Islet precursor cell (in vitro differentiated cells): ENCODE measurements at places on chromosomes 16 and 17.

DNA sequence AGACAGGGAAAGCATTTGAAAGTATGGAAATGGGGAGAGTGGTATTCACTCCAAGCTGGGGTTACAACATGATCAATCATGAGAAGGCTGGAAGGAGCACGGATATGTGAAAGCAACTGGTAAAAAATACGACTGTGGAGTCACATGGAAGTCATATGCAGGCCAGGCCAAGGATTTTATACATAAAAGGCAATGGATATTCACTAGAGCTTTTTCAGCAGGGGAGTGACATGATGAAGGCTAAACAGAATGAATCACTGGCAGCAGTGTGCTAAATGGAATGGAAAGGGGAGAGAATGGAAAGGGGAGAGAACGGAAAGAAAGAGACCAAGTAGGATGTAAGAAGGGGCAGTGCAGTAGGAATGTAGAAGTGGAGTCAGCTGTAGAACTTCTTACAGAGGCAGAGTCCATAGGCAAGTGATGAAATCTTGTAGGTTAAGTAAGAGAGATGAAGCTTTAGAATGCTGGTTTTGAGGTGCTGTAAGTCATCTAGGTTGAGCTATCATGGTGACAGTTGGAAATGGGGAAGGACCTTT is 13.0 kb upstream of the NETO2 start:
- DNase-seq: no peak

DNA sequence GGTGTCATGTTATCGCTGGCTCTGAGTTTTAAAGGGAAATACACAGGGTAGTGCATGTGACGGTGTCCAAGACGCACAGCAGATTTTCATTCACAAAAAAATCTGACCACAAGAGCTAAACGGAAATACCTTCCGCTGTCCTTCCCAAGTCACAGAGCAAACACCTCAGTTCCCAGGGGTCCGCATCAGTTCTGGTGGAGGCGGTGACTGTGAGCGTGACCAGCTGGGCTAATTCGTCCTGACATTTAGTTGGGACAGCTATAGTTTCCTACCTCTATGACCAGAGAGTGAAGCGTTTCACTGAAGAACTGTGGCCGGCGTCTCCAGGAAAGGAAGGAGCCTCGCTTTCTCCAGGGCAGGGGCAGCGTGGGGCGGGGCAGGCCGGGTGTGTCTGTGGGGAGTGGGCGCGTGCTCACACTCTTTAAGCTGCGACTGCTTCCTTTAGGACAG is 10.5 kb upstream of the FASN start:
- no peak for DNase-seq

GRCh38 chr16:74605746-74606520 is 981 bp downstream of the GLG1 start:
- no peak for DNase-seq

- peak; percentile 91 for DNase-seq
Measured at GRCh38 chr16:66604376-66605176, at the start of gene CMTM3. TSS of gene CMTM3 (plus strand) at chr16:66604704. CDS start at chr16:66604806, 102 bp downstream.

DNA sequence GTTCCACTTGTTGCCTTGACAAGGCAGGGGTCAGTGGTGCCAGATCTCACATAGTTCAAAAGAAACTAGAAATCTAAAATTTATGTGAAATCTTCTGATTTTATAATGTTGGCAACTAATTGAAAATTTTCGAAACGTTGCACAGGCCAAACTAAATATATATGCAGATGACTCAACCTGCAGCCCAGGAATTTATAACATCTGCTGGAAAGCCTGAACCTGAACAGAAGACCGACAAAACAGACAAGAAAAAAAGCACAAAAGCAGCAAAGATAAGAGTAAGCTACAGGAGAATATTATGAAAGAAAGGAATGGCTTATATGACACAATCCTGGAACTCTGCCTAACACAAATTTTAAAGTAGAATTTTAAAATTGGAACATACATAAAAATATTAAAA is 207.6 kb downstream of the CEP112 start:
- DNase-seq: no peak

DNA sequence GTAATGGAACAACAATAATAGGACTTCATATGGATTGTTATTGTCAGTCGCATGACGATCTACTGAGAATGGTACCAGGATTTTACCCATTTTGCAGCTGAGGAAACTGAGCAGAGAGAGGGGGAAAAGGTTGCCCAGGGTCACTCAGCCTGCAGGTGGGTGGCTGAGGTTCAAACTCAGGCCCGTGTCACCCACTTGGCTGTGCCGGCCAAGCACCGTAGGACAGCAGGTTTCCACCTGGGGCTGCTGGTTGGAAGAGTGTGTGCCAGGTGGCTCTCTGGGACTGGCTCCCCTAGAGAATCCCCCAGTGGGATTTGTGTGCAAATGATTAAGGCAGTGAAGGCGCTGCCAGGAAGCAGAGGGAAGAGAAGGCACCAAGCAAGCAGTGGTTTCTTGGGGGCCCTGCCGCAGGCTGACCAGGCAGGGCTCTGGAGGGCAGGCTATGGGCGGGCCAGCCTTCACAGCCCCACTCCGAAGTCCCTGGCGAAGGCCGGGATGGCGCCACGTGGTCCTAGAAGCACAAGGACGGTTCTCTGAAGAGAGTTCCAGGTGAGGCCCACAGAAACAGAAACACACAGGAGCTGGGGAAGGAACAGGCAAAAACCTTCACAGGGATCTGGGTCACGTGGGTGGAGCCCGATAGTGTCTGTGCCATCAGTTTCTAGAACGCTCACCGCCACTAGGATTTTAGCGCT is 163.5 kb downstream of the IRF8 start:
- no peak for DNase-seq

DNA sequence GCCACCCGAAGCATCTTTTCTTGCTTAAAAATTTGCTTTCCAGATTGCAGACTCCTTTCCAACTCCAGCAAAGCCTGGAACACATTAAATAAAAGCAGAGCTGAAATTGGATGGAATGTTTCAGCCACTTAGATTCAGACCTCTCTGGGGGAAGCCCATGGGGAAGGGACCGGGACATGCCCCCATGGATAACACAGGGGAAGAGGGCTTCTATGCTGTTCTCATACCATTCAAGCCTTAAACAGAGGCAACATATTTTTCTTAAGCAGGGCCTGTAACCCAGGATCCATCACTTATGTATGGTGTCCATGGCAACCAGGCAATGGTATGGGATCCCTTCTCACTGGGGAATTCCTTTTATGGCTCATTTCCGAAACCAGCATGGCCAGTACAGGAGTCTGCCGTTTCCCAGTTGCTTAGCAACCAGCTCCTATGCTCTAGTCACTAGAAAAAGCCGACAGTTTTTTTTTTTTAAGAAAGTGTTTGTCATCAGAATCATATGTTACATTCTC is 62.0 kb upstream of the MARCHF10 start:
- peak; percentile 96 for DNase-seq

GRCh38 chr17:38893607-38894006 is 23.7 kb downstream of the LASP1 start:
- DNase-seq: peak; percentile 75

GRCh38 chr16:47016700-47017133 is 43.2 kb upstream of the DNAJA2 start:
- no peak for DNase-seq

DNA sequence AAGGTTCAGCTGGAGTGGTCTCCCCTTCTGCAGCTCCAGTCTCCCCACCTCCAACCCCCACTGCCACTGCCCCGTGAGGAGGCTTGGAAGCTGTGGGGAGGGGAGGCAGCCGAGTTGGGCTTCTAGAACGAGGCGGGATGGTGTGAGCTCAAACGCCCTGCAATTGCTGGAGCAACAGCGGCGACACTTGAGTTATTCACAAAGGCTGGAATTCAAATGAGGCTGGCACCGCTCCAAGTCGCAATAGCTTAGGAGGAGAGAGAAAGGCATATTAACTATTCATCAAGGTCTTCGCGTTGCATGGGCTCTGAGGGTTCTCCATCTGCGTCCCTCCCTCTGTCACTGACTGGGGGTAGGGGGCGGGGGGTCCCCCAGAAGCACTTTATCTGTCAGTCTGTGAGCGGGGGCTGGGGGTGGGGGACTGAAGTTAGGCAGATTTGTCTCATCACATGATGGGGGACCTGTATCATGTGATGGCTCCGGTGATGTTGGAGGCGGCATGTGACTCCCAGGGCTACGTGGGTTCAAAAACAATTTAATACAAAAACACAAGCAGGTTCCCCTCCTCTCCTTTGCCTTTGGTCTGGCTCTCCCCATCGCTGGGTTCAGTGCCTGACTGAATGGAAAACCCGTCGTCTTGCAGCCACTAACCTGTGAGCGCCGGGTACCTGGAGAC is 70.5 kb downstream of the RBBP6 start:
- DNase-seq: peak; percentile 57

DNA sequence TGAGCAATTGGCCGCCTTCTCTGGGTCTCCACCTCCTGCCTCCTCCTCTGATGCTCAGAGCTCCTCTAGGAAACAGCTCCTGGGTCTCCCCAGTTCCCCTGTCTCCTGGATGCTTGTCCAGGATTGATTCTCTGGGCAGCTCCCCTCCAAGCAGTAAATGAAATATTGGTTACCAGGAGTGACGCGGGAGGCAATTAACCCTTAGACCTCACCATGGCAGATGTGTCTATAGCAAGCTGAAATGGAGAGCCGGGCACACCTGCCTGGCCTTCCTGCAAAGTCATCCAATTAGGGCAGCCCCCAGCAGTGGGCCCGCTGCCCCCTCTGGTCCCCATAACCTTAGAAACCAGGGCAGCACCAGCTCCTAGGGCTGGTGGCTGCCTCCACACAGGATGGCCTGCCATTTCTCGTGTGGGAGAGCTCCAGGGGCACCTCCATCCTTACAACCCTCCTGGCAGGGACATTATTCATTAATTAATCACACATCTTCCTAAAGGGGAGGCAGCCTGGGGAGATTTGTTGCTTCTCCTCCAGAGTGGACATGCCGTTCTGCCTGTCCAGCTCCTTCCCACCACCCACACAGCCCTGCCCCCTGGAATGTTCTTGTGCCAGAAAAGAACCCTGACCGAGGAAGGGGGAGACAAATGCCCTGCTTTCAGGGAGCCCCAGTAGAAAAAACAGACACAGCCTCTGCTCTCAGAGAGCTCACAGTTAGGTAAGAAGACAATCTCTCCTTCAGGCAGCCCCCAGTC is 8.3 kb upstream of the KIF18B start:
- no peak for DNase-seq

GRCh38 chr16:68509381-68509780 is 29.7 kb upstream of the ZFP90 start:
- no peak for DNase-seq

GRCh38 chr16:7861891-7862582 is 529.4 kb downstream of the RBFOX1 start:
- DNase-seq: no peak

DNA sequence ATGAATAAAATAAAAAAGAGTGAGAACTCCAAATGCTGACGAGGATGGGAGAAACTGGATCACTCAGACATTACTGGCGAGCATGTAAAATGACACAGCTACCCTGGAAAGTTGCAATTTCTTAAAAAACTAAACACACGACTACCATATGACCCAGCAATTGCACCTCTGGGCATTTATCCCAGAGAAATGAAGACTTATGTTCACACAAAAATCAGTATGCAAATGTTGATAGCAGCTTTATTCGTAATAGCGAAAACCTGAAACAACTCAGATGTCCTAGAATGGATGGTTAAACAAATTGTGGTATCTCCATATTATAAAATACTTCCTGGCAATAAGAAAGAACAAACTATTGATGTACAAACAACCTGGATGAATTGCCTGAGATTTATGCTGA is 357.2 kb upstream of the ASIC2 start:
- DNase-seq: no peak

GRCh38 chr16:19588661-19589060 is 33.2 kb downstream of the VPS35L start:
- no peak for DNase-seq

DNA sequence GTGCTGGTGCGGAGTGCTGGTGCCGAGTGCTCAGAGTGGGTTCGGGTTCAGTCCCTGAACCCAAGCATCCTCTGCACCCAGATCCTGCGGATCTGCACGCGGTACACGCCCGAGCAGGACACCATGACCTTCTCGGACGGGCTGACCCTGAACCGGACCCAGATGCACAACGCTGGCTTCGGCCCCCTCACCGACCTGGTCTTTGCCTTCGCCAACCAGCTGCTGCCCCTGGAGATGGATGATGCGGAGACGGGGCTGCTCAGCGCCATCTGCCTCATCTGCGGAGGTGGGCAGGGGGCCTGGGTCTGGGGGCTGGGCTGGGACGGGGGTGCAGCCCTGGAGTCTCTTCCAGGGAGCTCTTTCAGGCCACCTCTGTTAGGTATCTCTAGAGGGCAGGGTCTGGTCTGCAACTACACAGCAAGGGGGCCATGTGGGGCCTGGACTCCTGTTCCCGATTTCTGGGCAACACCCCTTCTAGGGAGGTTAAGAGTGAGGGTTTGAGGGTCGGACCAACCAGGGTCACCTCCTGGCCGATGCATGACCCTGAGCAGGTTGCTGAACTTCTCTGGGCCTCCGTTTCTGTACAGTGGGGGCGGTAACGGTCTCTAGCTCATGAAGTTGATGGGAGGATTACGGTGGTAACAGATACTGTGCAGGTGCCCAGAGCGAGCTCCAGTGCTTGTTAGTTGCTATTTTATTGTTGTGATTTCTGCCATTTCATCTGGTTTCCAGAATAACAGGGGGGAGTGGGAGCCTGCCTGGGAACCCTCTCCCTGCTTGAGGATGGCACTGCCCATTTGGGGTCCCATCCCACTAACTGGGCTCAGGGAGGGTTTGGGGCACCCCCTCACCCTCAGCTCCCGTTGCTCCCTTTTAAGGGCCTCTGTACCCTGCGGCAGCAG is 10.1 kb downstream of the GJD3 start:
- no peak for DNase-seq

GRCh38 chr16:88208112-88208511 is 174.6 kb upstream of the ZNF469 start:
- DNase-seq: no peak

DNA sequence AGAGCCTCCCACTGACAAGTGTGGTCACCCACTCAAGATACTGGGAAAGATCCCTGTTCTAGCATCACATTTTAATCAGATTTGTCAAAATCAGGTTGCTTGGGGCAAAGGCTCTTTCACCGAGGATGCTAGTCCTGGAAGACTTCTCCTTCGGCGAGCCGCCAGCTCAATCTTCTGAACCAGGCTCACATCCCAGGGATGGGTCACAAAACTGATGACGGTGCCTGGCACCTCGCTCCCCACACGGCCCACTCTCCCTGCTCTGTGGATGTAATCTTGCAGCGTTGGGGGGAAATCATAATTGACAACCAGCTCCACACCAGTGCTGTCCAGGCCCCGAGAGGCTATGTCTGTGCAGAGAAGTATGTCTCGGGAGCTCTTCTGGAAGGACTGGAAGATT is 1.5 kb downstream of the DDX28 start:
- DNase-seq: no peak

DNA sequence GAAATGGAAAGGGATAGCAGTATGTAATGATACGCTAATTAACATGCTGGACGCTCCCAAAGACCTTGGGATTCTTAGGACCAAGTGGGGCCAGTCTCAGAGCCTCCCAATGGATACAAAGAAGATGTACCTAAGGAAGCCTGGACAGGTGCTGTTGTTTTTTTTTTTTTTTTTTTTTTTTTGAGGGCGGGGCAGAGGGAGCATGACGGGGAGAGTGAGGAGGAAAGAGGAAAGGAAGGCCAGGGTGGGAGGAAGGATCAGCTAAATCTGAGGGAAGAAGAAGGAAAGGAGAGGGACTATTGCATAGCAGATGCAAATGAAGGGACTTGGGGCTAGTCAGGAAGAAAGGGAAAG is 2.5 kb downstream of the VAMP2 start:
- no peak for DNase-seq

GRCh38 chr16:56743840-56744239 is 13.9 kb downstream of the NUP93 start:
- peak; percentile 89 for DNase-seq

GRCh38 chr16:11439790-11440656 is 94.8 kb downstream of the RMI2 start:
- DNase-seq: no peak
